Fibroblast of skin of scalp (primary cell): ENCODE measurements at places on chromosomes 12 and 14.
A peak's percentile ranks its signal among the peaks of the same experiment; 100 is the strongest.

- no peak for DNase-seq
Observed at GRCh38 chr12:28857369-28857768, 291.7 kb upstream of the FAR2 start.

- no peak for DNase-seq
Observed at GRCh38 chr12:120093336-120093591, 23.3 kb downstream of the RAB35 start.

GRCh38 chr12:57430112-57430930 lies 522 bp downstream of the R3HDM2 start:
- peak; percentile 12 for DNase-seq

DNA sequence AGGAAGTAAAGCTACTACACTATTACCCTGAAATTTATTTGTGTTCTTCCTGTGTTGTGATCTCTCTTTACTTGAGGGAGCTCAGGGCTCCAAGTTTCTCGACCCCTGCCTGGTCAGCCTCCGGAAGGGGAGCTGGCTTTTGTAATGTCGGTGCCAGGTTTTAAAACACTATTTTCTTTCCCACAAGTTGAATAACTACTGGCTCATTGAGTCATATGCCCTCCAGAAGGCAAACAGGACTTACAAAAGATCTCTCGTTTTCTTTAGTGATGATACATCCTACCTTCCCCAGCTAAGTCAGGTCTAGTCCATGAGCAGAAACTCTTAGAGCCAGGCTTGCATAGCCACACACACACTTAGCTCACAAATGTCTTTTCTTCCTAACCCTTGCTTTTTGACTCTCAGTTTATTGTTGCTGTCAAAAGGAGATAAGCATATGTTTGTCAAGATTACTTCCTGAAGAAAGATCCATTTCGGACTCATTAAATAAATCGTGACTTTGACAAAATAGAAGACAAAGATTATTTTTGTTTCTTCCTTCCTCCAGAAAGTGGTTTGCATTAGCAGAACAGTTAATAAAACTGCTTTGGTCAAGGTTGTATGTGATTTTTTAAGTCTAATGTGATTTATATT lies 209.8 kb upstream of the FLRT2 start:
- DNase-seq: no peak

DNA sequence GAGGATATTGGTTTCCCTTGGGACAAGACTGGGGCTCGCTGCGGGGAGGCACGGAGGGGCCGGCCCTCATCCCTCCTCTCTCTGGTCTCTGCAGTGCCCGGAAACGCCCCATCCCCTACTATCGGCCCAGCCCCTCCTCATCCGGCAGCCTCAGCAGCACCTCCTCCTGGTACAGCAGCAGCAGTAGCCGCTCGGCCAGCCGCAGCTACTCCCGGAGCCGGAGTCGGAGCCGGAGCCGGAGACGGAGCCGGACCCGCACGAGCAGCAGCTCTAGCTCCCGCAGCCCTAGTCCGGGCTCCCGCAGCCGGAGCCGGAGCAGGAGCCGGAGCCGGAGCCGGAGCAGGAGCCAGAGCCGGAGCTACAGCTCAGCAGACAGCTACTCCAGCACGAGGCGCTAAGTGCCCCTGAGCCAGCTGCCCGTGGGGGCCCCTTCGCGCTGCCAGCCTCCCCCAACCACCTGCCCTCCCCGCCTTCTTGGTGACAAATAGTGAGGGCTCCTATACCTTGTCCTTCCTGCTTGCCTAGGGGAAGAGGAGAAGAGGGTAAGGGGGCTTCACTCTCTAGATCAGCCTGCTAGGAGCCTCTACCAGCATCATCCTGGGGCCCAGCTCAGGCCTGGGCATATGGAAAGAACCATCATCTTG lies 22.2 kb upstream of the HSPB8 start:
- no peak for DNase-seq

DNA sequence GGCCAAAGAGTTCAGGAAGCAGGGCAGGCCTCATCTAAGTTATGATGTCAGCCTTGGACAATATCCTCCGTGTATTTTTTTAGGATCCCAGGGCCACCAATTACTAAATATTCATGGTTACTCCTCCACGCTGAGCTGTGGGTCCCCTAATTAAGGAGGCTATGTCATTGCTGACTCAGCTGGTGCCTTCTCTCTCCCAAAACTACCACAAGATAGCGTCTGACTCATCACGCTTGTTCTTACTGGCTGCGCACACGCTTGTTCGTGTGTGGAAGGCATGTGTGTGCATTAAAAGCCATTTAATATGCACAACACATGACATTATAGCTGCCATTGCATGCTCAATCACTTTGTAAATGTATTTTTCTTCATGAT lies 78.3 kb downstream of the GSC start:
- DNase-seq: peak; percentile 66

DNA sequence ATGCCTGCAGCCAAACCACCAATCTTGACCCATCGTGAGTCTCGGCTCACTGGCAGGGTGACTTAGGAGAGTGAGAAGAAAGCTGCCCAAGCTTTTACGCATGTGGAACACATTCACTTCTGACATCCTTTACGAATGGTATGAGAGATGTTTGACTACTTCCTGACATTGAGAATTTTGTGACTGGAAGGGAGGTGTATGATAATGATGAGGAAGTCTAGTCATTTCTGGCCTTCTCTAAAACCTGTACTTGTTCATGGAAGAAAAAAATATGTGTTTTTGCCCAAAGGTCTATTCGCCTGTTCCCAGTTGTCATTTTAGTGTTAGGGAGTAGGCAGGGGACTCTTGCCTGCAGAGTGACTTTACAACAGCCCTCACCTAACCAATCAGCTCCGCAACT lies 227.2 kb upstream of the ATP2B1 start:
- no peak for DNase-seq

GRCh38 chr12:95633049-95633731 lies 81.9 kb upstream of the USP44 start:
- peak; percentile 74 for DNase-seq

DNA sequence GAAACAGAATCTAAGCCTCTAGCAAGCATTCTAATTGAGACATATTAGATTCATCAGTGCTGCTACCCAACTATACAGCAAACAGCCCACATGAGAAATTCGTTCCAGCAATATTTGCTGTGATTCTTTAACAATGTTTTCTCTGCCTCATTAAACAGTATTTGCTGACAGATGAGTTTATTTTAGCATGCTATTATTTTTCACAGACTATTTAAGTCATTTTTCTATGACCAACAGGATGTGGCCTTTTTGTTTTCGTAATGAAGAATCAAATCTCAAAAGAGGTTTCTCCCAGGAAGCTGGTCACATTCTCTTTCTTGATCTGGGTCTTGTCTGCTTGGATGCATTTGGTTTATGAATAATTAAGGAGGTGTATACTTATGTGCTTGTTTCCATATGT lies 23.2 kb upstream of the SERPINA12 start:
- DNase-seq: no peak

DNA sequence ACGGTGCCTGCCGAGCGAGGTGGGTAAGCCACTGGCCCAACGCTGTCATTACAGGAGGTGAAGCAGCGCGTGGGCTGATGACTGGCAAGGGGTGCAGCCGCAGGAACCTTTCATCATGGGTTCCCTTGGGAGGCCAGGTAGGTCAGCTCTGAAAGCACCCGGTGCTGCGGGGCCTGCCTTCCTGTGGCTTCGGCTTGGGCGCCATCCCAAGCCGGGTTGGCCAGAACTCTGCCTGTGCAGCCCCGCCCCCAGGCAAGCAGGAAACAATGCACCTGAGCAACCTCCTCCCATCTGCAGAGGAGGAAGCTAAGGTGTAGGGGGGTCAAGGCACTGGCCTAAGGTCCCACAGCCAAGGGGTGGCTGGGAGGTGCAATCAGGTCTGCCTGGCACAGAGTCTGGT lies 20.0 kb upstream of the HHIPL1 start:
- DNase-seq: no peak

- DNase-seq: peak; percentile 72
Observed at GRCh38 chr12:22687361-22688076, 62.5 kb downstream of the ETNK1 start.

GRCh38 chr14:72519543-72519942 lies 374.4 kb downstream of the DPF3 start:
- no peak for DNase-seq

DNA sequence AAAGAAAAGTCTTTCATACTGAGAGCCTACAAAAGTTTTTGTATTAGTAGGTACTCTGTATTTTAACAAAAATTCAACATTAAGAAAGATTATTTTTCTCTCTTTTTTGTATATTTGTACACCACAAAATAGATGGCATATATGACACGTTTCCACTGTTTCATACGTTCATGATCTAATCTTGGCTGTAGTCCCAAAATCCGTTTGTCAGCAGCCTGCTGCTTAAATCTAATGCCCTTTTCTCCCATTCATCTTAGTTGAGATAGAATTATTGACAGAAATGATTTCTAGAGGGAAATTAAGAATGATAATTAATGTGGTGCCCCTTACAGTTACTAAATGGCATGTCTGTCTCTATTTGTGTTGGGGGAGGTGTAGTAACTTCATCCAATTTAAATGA lies 140.7 kb upstream of the NOVA1 start:
- peak; percentile 7 for DNase-seq

DNA sequence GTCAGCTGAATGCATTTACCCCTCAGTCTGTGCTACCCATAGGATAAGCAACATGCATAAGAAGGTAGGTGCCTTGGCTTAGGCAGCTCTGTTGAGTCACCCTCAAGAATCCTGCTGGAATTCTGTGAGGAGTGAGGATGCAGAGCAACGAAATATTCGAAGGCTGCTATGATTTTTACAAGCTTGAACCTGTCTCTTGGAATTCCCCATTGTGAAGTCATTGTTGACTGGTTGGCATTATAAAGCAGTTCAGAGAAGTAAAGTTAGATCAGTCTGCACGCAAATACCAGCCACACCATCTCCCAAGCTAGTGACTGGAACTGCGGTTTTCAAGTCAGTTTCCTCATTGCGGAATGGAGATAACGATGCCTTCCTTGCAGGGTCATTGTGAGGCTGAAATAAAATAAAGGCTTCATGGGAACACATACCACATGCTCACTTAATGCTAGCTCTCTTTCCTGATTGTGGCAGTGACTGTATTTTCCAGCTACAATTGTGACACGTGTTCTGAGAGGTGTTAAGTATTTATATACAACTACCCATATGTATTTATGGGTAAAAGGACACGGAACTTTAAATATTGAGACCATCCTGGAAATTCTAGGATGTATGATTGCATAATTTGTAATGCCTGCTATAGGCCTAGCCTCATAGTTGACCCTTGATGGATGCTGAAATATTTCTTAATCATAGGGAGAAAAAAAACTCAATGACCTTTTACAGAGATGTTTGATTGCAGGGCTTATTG lies 96.7 kb downstream of the ETV6 start:
- peak; percentile 39 for DNase-seq

GRCh38 chr14:99459481-99460100 lies 21.1 kb downstream of the SETD3 start:
- DNase-seq: no peak

- DNase-seq: no peak
Observed at GRCh38 chr12:78343657-78344056, 513.0 kb downstream of the NAV3 start.

DNA sequence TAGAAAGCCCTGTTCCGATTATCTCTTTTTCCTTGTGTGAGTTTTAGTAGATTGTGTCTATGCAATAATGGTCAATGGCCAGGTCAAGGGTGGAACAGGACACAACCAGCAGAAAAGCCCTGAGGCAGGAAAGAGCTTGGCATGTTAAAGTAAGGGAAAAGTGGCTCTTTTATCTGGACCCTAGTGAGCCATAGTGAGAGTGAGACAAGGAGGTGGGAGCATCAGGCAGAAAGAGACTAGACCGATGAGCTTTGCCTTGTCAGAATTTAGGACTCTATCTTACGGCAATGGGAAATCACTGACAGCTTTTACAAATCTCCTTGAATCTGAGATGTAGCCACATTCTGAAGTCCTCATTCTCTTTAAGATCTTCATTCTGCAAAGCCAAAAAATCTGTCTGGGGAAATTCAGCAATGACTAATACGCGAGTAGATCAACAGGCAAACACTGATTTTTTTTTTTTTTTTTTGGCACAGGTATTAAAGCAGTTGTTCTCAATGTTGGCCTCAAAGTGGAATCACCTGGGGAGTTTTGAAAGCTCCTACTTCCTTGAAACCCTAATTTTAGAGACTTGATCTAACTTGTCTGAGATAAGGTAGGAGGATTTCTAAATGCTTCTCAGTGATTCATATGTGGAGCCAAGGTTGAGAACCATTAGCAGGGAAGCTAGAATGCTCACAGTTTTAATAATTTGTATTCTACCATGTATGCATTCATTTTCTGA lies 33.9 kb downstream of the TMEM19 start:
- no peak for DNase-seq

GRCh38 chr12:52350021-52350620 lies 17.2 kb downstream of the KRT85 start:
- no peak for DNase-seq

GRCh38 chr12:55723516-55724225 lies 3.5 kb downstream of the RDH5 start:
- no peak for DNase-seq

DNA sequence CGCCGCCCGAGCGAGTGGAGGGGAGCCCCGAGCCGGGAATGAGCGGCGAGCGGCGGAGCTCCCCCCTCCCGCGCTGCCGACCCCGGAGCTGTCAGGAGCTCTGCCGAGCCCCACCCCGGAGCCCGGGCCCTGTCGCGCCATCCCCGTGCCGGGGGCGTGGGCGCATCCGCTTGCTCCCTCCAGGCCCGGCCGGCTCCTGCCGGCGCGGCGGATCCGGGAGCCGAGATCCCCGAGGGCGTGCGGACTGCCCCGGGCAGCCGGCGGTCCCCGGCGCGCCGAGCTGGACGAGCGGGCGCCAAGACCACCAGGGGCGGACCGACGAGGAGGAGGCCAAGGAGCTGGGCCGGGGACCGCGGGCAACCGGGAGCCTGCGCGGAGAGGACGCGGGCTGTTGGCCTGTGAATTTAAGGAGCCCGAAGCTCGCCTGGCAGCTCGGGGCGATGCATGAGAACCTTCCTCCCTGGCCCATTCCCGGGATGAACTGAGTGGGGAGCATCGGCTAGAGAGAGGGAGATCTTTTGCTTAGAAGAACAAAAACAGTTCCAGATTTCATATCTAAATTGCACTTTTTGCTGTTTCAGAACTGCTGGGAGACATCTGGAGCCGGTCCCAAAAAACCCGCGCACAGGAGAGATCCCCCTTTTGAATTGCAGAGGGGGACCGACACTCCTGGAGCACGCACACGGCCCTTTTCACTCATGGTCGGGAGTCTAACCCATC lies 2.0 kb downstream of the PTHLH start:
- peak; percentile 33 for DNase-seq

DNA sequence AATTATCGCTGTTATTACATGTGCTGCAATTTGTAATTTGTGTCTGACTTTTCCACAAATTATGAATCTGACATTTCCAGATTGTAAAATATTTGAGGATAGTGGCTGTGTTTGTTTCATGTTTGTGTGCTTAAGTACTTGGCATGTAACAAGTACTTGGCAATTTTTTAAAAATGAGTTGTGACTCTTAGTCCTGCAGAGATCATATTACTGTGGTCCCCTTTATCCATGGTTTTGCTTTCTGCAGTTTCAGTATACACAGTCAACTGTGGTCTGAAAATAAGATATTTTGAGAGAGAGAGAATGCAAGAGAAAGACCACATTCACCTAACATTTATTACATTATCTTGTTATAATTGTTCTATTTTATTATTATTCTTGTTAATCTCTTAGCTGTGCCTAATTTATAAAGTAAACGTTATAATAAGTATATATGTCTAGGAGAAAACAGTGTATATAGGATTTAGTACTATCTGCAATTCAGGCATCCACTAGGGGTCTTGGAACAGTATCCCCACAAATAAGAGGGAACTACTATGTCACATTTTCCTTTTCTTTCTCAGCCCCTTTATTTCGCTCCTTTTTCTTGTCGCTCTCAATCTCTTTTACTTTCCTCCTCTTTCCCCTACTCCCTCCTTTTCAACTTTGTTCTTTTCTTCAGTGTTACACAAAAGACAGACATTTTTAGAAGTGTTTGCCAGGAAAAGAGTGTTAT lies 176.1 kb downstream of the FUT8 start:
- no peak for DNase-seq

GRCh38 chr12:78376257-78376656 lies 488.3 kb upstream of the SYT1 start:
- no peak for DNase-seq
